ENCODE measurements at places on chromosomes 16 and 17.

GRCh38 chr17:69470702-69471101, 56.2 kb downstream of the MAP2K6 start:
- no peak for DNase-seq

- DNase-seq: no peak
Observed at GRCh38 chr17:32794533-32795246, 82.2 kb downstream of the MYO1D start.

GRCh38 chr17:61808442-61808841, 54.9 kb downstream of the BRIP1 start:
- no peak for DNase-seq

DNA sequence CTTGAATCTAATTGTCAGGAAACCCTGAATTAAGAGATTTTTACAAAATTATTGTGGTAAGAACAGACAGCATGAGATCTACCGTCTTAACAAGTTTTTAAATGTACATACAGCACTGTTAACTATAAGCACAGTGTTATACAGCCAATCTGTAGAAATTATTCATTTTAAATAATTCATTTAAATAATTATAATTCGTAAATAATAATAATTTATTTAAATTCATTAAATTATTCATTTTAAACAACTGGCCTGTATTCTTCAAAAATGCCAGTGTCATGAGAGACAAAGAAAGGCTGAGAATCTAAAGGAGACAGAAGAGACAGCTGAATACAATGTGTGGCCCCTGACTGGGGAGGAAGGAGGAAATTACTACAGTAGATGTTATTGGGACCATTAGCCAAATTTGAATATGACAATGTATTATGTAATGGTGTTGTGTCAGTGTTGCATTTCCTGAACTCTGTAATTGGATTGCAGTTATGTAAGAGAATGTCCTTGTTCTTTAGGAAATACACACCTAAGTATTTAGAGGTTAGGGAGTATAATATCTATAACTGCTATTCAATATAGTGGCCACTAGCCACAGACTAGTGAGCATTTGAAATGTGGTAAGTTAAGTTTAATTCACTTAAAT, 2.3 kb downstream of the RSAD1 start:
- no peak for DNase-seq

- DNase-seq: no peak
Observed at GRCh38 chr16:75062135-75062975, 54.2 kb downstream of the LDHD start.

- DNase-seq: no peak
Observed at GRCh38 chr17:81388091-81388611, 7.1 kb upstream of the BAHCC1 start.

GRCh38 chr16:14559809-14560241, 70.2 kb downstream of the PARN start:
- DNase-seq: no peak

GRCh38 chr17:67025216-67025792, 19.1 kb upstream of the CACNG1 start:
- DNase-seq: no peak

- no peak for DNase-seq
Observed at GRCh38 chr16:47073223-47074155, 70.3 kb downstream of the NETO2 start.

GRCh38 chr17:19720631-19721426, 4.4 kb upstream of the SLC47A2 start:
- DNase-seq: no peak

- peak; percentile 49 for DNase-seq
Observed at GRCh38 chr16:81798311-81799137, 19.4 kb downstream of the PLCG2 start.

- no peak for DNase-seq
Observed at GRCh38 chr16:2831203-2831602, 1.1 kb downstream of the ZG16B start.

- no peak for DNase-seq
Observed at GRCh38 chr16:16973707-16974591, 496.8 kb downstream of the XYLT1 start.

GRCh38 chr16:81167851-81168250, 70.6 kb upstream of the BCO1 start:
- no peak for DNase-seq

DNA sequence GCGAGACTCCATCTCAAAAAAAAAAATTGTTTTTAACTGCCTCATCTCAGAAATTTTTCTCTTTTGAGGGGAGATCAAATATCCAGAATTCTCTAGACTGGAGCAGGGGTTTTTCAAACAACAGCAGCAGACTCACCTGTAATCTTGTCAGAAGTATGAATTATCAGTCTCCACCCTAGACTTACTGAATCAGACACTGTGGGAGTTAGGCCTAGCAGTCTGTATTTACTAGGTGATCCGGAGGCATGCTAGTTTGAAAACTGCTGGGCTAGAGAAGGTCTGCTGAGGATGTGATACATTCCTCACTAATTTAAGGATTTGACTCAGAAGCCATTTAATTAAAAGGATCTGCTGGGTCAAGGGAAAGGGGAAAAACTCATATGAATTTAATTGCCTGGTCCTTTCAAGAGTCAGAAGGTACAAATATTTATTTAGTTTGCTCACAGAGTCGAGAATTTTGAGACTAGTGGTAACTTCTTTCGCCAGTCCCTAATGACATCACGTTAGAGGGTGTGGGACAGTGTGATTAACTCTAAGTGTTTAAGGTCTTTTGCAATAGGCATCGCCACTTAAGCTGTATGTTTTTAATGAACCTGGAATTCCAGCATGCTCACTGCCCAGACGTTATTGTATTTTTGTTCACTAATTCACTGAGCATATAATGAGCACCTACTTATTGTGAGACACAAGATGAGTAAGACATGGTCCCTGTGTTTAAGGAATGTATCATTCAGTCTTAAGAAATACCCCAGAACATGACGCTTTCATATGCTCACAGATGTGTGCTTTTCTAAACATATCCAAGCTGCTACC, 14.2 kb downstream of the ATP6V0A1 start:
- DNase-seq: no peak

GRCh38 chr17:47941246-47942095, at the start of gene PNPO:
Gene PNPO (plus strand): TSS chr17:47941571. CDS start chr17:47941676, 105 bp downstream.
- DNase-seq: peak; percentile 97

DNA sequence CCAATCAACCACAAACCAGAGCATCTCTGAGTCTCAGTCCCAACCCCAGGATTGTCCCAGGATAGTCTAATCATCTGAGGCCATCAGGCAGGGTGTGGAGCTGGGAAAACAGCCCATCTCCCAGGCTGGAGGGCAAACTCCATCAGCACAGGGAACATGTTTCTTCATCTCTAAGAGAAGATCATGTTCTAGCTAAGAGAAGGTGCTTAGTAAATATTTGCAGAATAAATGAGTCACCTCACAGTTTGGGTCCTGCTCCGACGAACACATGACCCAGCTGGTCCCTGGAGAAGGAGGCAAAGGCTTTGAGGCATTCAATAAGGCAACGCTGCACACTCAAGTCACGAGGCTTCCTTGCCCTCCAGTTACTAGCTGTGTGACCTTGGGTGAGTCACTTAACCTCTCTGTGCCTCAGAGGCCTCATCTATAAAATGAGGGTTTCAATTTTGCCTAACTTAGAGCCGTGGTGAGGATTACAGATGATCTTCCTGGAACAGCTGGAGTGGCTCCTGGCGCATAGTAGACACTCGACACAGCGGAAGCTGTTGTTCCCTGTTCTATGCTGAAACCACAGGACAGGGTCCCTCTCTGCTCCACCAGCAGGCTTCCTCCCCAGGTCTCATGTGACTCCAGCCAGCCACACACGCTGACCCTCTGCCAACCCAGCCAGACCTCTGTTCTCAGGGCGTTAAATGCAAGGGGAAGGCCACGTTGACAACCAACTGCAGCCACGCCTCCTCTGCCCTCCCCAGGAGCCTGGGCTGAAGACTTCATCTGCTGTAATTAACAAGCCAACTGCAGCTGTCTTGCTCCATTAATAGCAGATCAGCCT, 10.3 kb upstream of the RPL38 start:
- DNase-seq: no peak

GRCh38 chr16:85407-85782, 7.4 kb downstream of the MPG start:
- DNase-seq: no peak

- DNase-seq: peak; percentile 83
Observed at GRCh38 chr17:50087246-50087911, 7.8 kb upstream of the PDK2 start.

DNA sequence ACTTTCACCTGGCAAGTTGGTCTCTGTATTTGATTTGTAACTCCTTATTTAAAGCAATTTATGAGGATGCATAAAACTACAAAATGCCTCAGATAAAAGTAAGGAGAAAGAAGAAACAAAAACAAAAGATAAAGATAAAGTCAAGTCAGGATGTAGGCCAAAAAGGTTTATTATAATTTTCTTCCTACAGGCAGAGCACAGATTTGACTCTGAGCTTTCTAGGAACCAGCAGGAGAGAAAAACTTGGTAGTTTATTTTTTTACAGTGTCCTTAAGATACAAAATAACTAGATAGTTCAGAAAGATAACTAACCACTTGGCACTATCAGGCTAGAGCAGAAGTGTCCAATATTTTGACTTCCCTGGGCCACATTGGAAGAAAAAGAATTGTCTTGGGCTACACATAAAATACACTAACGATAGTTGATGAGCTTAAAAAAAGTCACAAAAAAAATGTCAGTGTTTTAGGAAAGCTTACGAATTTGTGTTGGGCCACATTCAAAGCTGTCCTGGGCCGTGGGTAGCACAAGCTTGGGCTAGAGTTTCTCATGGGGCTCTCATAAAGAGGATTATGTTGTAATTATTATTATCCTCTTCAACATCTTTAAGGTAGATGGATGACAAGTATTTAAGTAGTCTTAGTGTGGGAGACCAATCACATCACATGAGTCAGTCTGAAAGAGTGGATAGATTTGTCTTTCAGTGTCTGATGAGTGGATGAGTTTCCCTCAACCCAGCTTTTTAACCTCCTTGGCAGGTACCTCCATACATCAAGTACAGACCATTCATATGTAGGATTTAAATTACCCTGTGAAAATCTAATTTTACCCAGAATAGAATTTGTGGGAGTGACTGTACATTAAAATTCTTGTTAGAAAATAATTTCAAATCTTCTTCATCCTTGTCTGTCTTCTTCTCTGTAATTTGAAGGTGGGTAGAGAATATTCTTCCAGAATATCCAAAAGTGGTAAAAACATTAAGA, 17.0 kb downstream of the PAFAH1B1 start:
- DNase-seq: no peak

DNA sequence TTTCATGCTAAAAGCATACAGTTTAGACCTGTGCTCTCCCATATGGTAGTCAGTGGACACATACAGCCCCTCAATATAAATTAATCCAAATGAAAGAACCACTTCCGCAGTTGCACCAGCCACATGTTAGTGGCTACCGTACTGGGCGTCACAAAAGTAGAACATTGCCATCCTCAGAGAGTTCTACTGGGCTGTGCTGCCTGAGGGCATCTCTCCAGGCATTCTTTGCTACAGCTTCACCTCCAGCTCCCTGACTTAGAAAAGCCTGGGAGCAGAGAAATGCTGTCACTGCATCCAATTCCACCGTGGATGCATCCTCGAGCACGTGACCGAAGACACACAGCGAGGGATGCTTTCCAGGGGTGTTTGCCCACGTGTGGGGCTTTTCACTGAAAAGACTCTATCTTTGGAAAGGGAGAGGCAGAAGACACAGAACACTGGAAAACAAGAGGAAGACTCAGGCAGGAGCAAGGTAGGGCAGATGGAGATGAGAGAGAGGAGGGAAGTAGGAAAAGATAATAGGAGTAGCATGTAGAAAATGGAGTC, 86.4 kb downstream of the GAS7 start:
- DNase-seq: no peak
